ENCODE measurements at places on chromosomes 1 and 21.
A peak's percentile ranks its signal among the peaks of the same experiment; 100 is the strongest.

DNA sequence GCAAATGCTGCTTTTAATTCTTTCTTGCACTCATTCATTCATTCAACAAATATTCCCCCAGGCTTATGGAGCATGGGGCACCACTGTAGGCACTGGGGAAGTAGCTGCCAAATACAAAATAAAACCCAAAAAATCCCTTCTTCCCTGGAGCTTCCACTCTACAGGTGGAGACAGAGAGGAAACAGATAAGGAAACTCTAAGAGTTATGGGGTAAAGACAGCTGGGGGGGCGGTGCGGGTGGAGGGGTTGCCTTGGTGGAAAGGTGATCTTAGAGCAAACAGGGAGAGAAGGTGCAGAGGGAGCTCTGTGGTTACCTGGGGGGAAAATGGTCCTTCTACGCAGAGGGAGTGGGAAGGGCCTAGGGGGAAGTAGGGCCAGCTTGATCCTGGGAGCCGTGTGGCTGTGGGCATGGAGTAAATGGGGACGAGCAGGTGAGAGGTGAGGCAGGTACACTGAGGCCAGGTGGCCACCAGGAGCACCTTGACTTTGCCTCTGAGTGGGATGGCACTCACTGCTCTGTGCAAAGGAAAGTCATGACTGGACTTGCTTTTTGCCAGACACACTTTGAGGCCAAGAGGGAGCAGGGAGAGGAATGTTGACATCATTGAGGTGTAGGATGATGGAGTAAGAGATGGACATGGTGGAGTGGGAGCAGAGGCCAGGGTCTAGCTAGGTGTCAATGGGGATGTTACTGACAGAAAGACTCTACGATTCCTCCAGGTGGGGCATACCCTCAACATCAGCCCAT lies 152.0 kb downstream of the ETS2 start:
- no peak for DNase-seq

DNA sequence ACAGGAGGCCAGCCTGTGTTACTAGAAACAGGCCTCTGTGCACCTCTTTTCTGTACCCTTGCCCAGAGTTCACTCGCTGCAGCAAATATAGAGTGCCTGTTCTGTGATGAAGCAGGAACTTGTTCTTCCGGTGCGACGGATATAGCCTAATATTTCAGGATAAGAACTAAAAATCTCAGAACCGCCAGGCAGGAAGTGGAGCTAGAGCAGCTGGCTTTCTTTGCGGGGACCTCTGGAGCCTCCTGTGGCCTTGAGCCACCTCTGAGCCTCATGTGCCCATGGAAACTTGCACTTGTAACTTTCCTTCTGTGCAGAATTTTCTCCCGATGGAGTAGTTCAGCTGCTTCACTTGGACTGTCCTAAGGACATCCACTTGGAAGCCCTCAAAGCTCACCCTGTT lies 44.5 kb upstream of the VAMP3 start:
- DNase-seq = no peak

DNA sequence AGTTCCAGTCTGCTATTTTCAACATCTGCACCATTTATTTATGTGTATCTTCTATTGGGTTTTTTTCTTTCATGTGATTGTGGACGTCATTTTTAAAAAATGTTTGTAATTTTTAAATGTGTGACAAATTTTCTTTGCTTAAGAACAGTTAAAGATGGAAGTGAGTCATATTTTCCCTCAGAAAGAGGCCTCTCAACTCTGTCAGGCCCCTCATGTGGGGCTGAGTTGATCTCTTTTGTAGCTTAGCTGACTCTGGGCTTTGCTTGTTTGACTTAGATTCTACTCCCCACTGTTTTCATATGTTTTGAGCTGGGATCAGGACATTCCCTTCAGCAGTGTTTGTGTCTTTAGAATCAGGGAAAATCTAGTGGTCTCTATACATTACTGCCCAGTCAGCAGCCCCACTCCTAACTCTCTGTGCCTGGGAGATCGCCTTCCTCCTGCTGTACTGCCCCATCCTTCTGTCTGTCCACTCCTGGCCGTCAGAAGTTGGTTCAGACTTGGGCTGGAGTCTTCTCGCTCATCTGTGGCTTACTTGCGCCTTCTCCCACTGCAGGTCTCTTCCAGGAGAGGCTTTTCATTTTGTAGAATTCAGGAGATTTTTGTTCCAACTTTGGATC lies 137.4 kb downstream of the DYRK1A start:
- no peak for DNase-seq

DNA sequence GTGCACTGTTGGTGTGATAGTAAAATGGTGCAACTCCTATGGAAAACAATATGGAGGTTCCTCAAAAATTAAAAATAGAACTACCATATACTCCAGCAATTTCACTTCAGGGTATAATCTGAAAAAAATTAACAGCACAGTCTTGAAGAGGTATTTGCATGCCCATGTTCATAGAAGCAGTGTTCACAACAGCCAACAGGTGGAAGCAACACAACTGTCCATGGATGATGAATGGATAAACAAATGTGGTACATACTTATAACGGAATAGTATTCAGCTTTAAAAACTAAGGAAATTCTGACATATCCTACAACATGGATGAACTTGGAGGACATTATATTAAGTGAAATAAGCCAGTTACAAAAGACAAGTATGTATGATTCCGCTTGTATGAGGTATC lies 8.2 kb downstream of the TTLL7 start:
- no peak for DNase-seq

GRCh38 chr1:179883040-179883744 lies 1.1 kb downstream of the TOR1AIP1 start:
- DNase-seq = no peak

DNA sequence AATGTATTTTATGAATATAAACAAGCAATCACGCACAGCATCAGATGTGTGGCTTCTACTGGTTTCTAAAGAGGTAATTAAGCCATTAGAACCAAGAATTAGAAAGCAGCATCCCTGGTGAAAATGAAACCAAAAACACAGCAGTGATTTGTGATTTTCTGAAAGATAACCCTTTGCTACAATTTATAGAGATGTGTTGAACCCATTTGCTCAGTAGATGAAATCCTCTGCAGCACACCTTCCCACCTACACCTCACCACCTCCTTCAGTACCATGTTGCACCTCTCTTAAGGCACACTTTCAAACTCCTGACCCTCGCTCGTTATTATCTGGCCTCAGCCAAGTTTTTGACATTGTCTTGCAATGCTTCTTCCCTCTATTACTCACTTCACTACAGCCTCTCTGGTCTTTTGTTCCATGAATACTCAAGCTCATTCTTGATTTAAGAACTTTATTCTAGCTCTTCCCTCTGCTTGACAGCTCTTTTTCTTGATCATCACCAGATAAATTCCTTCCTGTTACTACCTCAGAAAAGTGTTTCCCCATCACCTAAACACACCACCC lies 38.6 kb downstream of the NSL1 start:
- DNase-seq = no peak

GRCh38 chr1:119565131-119565772 lies 58.2 kb downstream of the HSD3B1 start:
- no peak for DNase-seq

GRCh38 chr1:155002464-155003226 lies at the start of gene ZBTB7B:
Gene ZBTB7B (plus strand): TSS chr1:155002802. CDS start chr1:155014661, 11,859 bp downstream.
- DNase-seq = no peak

DNA sequence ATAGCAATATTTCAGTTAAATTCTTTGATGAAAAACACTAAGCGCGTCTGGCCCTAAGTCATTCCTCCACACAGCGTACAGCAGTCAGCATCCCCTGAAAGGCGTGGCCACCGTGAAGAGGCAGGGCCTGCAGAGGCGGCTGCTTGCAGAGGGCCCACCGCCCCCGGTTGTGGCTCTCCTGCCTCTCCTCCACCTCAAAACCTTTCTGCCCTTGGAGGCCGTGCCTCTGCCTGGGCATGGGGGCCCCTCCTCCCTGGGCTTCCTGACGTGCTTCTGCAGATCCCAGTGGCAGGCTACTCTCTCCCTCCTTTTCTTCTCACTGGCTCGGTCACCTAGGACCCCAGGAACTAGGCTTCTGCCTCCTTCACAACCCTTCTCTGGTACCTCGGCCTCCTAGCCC lies 16.2 kb downstream of the CLSTN1 start:
- no peak for DNase-seq

GRCh38 chr21:32567626-32568025 lies 17.7 kb downstream of the TCP10L start:
- DNase-seq = no peak

- DNase-seq = no peak
Observed at GRCh38 chr1:203765029-203765837, at the start of gene LAX1. Gene LAX1 (plus strand): TSS chr1:203765183. CDS start chr1:203765566, 383 bp downstream.

- no peak for DNase-seq
Observed at GRCh38 chr1:169041366-169041765, 65.1 kb upstream of the ATP1B1 start.

DNA sequence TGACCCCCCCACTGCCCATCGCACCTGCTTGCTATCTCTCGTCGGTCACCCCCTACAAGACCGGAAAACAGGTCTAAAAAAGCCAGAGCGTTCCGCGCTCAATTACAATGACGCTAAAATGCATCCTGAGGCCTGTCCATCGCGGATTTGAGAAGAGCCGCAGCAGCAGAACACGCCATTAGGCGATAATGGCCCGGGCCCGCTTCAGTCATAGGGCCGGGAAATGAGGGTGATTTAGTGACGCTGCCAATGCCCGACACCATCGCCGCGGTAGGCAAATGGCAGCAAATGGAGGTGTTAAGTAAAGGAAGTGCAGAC lies 64.1 kb upstream of the SSX2IP start:
- DNase-seq = no peak

- peak; percentile 51 for DNase-seq
Observed at GRCh38 chr1:225933072-225933471, 7.9 kb downstream of the LEFTY2 start.

DNA sequence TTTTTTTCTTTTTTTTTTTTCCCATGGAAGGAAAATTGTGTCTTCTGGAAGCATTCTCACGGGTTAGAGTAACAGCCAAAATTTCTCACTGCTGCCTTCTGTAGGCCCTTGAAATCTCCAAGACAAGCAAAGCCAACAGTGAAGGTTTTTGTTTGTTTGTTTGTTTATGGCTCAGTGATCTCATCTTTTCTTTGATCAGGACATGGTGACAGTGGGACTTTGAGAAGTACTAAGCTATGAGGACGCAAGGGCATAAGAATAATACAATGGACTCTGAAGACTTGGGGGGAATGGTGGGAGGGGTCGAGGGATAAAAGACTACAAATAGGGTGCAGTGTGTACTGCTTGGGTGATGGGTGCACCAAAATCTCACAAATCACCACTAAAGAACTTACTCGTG lies 419.4 kb downstream of the PTPRC start:
- DNase-seq = no peak

DNA sequence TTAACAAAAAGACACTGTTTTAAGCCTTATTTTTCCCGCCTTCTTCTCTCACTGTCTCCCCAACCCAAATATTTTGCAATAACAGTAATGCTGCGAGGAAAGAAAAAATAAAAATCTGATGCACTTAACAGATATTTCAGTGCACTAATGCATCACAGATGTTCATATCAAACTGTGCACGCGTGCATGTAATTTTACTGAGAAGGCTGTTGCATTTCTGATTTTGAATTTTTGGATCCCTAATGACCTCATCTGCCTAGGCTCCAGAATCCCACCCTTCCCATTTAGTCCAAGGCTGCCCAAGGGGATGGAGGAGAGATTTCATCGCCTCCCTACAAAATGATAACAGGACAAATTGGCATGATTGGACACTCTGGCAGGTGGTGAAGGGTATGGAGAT lies 5.5 kb downstream of the TRABD2B start:
- DNase-seq = no peak

GRCh38 chr1:179968994-179969919 lies 14.6 kb downstream of the CEP350 start:
- no peak for DNase-seq

DNA sequence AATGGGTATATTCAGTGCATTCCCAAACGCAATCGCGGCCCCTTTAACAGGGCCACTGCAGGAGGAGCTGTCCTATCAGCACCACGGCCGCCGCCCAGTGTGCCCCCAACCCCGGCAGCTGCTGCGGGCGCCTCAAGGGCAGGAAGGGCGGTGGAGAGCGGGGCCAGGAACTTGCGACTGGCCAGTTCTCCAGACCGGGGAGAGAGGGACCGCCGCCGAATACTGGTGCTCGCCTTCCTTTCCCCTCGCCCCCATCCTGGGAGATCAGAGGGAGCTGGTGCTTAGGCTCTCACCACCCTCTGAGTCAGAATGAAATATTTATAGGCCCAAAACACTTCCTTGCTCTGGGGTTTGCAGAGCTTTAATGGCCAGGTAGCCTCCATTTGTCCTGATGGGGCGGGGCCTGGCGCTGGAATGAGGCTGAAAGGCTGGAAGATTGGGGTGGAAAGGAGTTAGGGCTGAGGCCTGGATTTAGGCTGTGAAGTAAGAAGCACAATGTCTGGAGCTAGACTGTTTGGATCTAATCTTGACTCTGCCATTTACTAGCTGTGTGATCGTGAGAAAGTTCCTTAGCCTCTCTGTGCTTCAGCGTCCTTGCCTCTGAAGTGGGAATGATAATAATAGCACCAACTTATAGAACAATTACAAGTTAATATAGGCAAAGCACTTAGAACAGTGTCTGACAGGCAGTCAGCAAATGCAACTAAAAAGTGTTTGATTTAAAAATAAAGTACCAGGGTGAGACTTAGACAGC lies 75.5 kb downstream of the NAV1 start:
- DNase-seq = no peak

GRCh38 chr1:217021400-217021799 lies 298.2 kb upstream of the ESRRG start:
- no peak for DNase-seq

DNA sequence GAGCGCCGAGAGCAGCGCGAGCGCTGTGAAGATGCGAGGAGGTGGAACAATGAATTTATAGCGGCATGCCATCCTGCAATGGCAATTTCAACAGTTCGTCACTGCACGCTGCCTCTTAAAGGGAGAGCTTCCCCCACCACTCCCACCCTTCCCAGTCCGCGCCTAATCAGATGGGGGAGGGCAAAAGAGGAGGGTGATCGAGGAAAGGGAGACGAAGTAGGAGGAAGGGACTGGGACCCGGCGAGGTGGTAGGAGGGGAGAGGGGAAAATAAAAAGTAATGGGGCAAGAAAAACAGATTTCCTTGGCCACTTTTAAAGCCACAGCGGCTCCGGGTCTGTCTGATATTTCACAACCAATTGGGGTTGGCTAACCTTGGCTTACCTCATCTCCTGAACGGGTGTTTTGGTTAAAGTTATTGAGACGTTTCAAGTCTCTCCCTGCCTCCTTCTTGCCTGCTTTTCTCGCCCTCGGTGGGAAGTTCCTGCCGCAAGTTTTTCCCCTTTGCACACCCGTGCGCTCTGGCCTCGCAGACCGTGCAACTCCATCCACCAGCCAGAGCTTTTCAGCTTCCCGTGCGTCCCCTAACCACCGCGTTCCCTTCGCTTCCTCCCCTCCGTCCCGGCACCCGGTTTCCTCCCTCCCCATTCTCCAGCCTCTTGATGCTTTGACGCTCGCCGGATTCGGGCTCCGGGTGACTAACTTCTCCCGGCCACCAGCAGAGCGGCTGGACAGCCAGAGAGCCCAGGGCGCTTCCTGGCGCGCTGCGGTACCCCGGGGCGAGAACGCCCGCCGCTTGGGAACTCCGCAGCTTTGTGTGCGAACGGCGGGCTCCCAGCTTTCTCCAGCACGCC lies at the start of gene ADAMTS5:
ADAMTS5 (minus strand) TSS at position 27 of the 852 bp plus-strand sequence. CDS start 697 bp downstream, outside the sequence.
- peak; percentile 61 for DNase-seq

- DNase-seq = no peak
Observed at GRCh38 chr1:236175642-236176336, 33.5 kb downstream of the GPR137B start.
